Daoy (cell line): ENCODE measurements at places on chromosomes 1 and 21. TPM values are rescaled to one million over a fixed set of nuclear protein-coding genes. Genes with fewer than 3 reads are reported as not detected.

IQGAP3 gene
- 43.6 and 45.7 TPM in 2 replicates for total RNA-seq

CLCNKA gene
- total RNA-seq: not detected in 2 replicates

LCK gene
- 0.06 TPM in 1 of 2 replicates, not detected in the other for total RNA-seq

TCHH gene
- 0.29 TPM in 1 of 2 replicates, not detected in the other for total RNA-seq

PGLYRP3 gene
- not detected in 2 replicates for total RNA-seq

ATP1A4 gene
- not detected in 2 replicates for total RNA-seq

ACOT11 gene
- total RNA-seq: 1.3 and 1.4 TPM in 2 replicates

FAM229A gene
- total RNA-seq: 0.48 and 2.7 TPM in 2 replicates

FABP3 gene
- total RNA-seq: not detected in 2 replicates

CCDC185 gene
- total RNA-seq: 0.06 and 0.11 TPM in 2 replicates

RAVER2 gene
- 9.0 and 10.3 TPM in 2 replicates for total RNA-seq

PTPRC gene
- total RNA-seq: not detected in 2 replicates

LDLRAP1 gene
- 13.6 and 16.3 TPM in 2 replicates for total RNA-seq

GIPC2 gene
- 0.29 and 0.48 TPM in 2 replicates for total RNA-seq

TNNT2 gene
- total RNA-seq: not detected in 2 replicates

RIPPLY3 gene
- total RNA-seq: 0.57 TPM in 1 of 2 replicates, not detected in the other

MYCL gene
- total RNA-seq: 1.5 TPM in 2 replicates

FBXO44 gene
- total RNA-seq: 2.7 and 6.3 TPM in 2 replicates

ASAP3 gene
- 5.7 and 9.1 TPM in 2 replicates for total RNA-seq

CCDC28B gene
- total RNA-seq: 11.2 and 15.7 TPM in 2 replicates

FCN3 gene
- total RNA-seq: not detected in 2 replicates

AADACL4 gene
- not detected in 2 replicates for total RNA-seq

SH2D2A gene
- total RNA-seq: 0.51 and 0.57 TPM in 2 replicates

CA14 gene
- total RNA-seq: not detected in 2 replicates

FCRL1 gene
- not detected in 2 replicates for total RNA-seq

RAP1GAP gene
- 0.39 and 0.80 TPM in 2 replicates for total RNA-seq

HORMAD1 gene
- not detected in 2 replicates for total RNA-seq

APOBEC4 gene
- total RNA-seq: not detected in 2 replicates

CFAP410 gene
- 23.5 and 60.9 TPM in 2 replicates for total RNA-seq

GUCA2B gene
- total RNA-seq: not detected in 2 replicates

GNG4 gene
- 0.98 and 2.2 TPM in 2 replicates for total RNA-seq

WDR64 gene
- total RNA-seq: not detected in 2 replicates

PLPPR4 gene
- 0.21 and 0.63 TPM in 2 replicates for total RNA-seq
